ENCODE measurements at places on chromosomes 7 and 10.

DNA sequence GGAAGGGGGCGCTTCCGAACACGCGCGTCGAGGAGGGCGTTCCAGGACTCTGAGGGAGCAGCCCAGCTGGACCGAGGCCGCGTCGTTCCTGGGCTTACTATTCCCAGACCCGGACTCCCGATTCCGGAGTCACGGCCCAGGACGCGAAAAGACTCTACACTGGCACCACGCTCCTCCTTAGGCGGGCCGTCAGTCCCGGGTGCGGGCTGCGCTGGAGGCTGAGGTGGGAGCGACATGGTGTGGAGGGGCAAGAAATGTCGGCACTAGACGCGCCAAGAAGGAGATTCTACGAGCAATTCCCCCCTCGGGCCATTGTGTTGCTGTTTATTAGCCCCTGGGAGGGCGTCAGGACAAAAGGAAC lies 584 bp upstream of the RUNDC3B start:
- no peak for DNase-seq

GRCh38 chr10:65501259-65501658 lies 1424.6 kb upstream of the LRRTM3 start:
- no peak for DNase-seq

- no peak for DNase-seq
These were observed 176.2 kb downstream of the PRKAG2 start for GRCh38 chr7:151700586-151701165.

DNA sequence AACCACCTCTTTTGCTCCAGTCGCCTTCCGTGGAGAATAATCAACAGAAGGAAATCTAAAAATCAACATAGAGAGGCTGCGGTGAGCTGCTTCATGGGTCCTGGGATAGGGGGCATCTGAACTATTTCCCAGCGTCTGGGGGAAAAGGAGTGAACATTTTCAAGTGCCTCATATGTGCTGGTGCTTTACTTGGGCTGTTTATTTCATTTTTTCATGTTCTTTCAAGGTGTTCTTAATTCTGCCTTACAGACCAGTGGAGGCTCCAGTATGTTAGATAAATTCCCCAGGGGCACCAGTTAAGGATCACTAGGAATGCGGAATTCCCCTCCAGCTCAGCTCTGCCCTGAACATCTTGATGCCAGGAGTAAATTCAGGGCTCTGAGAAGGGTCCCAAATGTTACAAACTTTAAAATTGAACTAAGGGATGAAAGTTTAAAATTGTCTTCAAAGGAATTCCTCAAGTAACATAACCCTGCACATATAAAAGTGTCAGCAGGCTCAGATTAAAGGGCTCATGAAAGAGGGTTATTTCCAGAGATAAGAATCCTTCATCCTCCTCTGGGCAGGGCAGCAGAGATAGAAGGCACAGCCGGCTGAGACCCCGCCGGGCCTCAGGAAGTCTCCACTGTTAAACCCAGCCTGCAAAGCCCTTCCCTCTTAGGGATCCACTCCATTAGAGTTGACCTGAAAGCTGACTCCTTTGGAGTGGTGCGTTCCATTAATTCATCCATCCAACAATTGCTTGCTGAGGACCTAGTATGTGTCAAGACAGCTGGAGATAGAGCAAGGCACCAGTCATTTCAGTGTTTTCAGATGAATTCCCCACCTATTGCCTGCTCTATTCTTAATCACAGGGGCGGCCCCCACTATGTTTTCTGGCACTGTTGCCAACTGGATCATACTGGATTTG lies 345.8 kb downstream of the KCNMA1 start:
- DNase-seq, result no peak

DNA sequence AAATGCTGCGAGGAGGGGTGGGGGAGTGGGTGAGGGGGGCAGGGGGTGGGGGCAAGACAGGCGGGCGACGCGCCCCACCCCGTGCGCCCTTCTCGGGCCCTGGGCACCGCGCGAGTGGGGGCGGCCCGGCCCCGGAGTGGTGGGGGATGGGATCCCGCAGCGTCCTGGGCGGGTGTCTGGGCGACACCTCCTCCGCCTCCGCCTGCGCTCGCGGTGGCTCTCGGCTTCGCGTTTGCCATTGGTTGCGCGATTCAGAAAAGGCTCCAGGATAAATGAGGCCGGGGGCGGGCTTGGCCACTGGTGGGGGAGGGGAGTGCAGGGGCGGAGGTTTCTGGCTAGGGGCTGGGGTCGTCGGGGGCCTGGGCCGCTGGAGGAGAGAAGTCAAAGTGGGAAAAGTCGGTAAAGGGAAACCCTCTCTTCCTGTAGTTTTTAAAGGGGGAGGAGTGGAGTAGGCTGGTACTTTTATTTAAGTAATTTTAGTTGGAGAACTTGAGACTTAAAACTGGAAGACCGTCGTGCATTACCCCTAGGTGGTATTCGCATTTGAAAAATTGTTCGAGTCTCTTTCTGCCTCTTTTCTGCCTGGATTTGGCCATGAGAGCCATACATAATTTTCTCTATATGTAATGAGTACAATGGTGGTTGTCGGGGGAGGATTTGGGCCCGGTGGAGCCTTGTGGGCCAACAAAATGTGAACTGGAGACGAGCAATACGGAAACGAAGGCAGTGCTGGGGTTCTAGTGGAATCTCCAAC lies 992 bp upstream of the IGF2BP3 start:
- no peak for DNase-seq

DNA sequence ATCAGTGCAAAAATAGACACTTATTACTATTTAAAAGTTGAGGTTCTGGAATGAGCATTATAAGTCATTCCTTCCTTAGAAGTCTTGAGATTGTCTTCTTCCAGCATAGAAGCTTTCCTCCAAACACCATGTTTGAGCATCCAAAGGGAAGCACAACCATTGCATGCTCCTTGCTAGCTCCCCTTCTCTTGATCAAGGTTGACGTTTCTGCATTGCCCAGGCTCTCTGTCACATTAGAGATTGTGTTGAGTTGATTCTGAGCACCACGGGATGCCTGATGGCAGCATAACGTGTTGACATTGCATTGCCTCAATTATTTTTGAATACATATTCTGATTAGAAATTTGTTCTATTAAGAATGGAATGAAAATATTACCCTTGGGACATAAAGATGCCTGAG lies 322.2 kb downstream of the CDK14 start:
- DNase-seq, result no peak

GRCh38 chr7:156579566-156579965 lies 61.0 kb upstream of the RNF32 start:
- no peak for DNase-seq

DNA sequence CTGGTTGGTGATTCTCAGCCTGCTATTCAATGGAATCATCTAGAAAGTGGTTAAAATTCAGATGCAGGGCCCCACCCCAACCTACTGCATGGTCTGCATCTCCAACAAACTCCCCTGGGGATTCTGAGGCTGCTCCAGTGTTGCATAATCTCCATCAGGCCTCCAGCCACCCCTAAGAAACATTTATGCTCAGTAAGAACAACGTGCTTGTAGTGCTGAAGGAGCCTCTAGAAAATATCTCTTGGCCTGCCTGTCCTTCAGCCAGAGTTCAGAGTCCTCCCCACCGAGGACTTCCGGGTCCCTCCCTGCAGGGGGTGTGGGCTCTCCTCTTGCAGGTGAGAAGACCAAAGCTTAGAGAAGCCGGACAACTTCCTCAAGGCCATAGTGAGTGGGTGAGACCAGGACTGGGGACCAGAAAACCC lies 159.8 kb downstream of the SH3PXD2A start:
- no peak for DNase-seq

GRCh38 chr10:119301397-119301796 lies 94.0 kb downstream of the GRK5 start:
- DNase-seq, result no peak

DNA sequence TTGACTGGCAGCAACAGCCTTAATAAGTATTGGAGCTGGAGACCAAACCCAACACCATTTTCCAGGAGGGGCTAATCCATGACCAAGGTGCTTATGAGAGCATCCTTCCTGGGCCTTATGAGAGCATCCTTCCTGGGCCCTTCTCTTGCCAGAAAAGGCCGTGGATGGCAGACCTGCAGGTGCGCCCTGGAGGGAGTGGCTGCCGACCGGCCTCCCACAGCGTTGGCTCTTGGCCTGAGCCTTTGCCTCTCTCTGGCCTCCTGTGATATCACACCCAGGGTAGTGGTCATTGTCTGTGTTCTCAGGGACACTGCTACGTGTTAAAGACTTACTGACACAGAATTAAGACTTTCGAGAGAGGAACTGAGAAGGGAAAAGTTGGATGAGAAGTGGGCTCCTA lies 22.3 kb upstream of the NUDCD3 start:
- DNase-seq, result no peak

DNA sequence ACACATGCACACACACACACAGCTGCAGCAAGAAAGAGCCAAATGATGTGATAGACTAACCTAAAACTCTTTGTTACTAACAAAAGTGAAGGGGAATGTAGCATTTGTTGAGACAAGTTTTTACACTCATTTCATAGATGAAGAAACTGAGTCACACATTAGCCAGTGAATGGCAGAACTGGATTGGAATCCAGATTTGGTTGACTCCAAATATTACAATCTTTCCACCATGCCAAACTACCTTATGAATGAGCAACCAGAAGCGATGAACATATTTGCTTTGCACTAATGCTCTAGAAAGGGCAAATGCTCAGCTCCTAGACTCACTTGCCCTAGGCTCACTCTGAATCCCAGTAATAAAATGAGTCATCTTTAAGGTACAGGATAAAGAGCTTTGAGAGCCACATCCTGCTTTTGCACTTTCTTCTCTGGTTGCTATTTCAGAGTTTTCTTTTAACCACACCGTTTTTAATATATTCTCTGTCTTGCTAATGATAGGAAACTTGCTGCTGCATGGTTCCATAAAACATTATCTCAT lies 111.9 kb downstream of the GPAM start:
- DNase-seq, result no peak

DNA sequence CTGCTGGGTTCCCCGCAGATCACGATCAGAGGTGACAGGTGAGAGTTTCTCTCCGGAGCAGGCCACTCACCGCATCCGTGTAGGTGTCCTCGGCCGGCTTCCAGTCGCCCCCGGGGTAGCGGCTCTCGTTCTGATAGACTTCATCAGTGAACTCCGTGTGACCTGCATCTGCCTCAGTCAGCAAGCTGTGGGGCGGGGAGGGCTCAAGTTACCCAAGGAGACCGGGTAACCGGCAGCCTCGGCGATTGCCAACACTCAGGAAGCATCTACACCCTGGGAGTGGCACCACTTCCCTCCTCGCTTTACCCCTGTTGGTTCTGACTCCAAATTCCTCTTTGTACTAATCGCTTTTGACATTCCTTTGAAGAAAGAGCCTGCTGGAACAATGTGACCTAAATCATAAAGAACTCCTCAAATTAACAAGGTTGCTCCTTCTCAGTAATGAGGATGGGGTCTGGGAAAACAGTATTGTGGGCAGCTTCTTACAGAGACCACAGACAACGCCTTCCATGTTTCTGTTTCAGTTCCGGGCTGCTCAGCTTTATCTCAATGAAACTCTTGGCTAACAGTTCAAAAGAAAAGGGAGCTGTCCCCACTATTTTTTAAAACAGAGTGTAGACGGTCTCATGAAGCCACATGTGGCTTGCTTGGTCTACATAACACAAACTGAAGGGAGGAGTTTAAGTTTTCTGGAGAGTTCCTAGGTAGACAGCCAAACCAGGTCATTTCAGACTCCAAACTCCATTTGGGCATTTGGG lies 118.1 kb downstream of the MYOF start:
- no peak for DNase-seq

- no peak for DNase-seq
These were observed 868 bp downstream of the EMX2 start for GRCh38 chr10:117543225-117544003.

DNA sequence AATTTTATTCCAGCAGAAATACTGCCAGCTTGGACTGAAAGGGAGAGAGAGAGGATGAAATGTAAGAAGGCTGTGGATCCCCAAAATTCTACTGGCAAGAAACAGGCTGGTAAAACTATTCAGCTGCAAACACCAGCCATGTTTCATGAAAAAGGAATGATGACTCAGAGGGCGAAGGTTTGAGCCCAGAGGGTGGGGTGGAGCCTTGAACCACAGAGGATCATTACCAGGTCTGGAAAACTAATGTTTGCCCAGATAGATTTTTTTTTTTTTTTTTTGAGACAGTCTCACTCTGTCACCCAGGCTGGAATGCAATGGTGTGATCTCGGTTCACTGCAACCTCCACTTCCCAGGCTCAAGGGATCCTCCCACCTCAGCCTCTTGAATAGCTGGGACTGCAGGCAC lies 41.7 kb upstream of the NRF1 start:
- DNase-seq, result no peak

GRCh38 chr10:119189811-119190282 lies 11.2 kb upstream of the PRDX3 start:
- no peak for DNase-seq

DNA sequence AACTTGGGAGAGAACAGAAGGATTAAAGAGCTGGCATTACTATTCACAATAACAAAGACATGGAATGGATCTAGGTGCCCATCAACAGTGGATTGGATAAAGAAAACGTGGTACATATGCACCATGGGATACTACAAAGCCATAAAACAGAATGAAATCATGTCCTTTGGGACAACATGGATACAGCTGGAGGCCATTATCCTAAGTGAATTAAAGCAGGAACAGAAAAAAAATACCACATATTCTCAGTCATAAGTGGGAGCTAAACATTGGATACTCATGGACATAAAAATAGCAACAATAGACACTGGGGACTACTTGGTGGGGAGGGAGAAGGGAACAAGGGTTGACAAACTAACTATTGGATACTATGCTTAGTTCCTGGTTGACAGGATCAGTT lies 133.2 kb upstream of the ITGB1 start:
- no peak for DNase-seq
